KG1 (cell line): ENCODE measurements at places on chromosomes 1 and 21.

DNA sequence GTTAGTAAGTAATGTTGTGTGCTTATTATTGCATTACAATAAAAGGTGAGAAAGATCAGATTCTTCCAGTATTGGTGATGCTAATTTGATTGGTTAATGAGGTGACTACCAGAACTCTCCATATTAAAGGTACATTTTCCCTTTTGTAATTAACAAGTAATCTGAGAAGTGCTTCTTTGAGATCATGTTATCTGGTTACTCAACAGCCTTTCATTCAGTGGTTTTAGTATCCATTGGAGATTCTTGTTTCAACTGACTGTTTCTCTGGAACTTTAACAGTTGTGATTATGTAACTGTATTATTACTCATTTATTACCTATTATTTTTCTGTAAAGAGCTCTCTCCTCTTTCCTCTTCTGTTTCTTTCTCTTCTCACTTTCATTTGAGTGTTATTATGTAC lies 86.7 kb downstream of the PEX14 start:
- no peak for DNase-seq

- DNase-seq, result no peak
These were observed 52.4 kb upstream of the BCL10 start for GRCh38 chr1:85328713-85329397.

- no peak for DNase-seq
These were observed 203.6 kb upstream of the GRIK3 start for GRCh38 chr1:37237948-37238347.

DNA sequence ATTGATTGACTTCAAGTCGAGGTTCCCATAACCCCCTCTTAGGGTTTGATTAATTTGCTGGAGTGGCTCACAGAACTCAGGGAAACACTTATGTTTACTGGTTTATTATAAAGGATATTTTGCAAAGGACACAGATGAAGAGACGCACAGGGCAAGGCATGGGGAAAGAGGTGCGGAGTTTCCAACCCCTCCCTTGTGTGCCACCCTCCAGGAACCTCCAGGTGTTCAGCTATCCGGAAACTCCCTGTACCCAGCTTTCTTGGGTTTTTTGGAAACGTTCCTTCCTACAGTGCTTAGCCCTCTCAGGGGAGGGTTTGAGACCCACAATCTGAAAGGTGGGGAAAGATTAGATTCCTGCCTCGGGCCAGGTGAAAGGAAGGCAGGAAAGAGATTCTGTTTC lies 48.2 kb downstream of the UCK2 start:
- DNase-seq, result no peak

DNA sequence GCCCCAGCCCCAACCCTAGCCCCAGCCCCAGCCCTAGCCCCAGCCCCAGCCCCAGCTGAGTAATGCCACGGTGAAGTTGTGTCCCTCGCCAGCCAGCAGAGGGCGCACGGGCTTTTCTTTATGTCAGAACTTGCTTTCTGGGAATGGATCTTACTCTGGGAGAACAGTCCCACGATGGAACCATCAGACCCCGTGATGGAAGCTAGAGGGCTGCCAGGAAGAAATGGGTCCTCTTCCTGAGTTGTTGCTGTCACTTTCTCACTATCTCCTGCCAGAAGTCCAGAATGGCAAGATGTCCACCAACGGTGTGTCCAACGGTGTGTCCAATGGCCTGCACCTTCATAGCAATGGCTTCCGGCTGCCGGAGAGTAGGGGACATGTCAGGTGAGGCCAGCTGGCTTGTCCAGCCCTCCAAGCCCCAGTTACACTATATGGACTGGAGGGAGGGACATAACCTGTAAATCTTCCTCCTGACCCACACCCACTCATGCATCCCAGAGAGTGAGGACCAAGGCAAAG lies 25.1 kb upstream of the TMEM222 start:
- peak; percentile 31 for DNase-seq

- no peak for DNase-seq
These were observed 105.1 kb downstream of the BEND5 start for GRCh38 chr1:48671578-48671977.

DNA sequence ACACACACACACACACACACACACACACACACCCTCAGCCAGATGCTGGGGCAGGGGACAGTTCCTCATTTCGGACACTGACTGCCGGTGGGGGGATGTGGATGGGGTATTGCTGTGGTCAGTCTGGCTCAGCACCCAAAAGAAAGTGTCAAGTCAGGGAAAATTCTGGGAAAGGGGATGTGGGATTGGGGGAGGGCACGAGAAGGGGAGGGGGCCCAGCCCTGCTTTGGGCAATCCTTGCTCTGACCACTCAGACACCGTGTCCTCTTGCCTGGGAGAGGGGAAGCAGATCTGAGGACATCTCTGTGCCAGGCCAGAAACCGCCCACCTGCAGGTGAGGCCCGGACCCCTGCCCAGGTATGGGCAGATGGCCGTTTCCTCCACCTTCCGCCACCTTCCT lies at the start of gene C1QC:
C1QC (plus strand) TSS at position 253 of the 400 bp plus-strand sequence. CDS start 391 bp downstream, outside the sequence.
- no peak for DNase-seq

DNA sequence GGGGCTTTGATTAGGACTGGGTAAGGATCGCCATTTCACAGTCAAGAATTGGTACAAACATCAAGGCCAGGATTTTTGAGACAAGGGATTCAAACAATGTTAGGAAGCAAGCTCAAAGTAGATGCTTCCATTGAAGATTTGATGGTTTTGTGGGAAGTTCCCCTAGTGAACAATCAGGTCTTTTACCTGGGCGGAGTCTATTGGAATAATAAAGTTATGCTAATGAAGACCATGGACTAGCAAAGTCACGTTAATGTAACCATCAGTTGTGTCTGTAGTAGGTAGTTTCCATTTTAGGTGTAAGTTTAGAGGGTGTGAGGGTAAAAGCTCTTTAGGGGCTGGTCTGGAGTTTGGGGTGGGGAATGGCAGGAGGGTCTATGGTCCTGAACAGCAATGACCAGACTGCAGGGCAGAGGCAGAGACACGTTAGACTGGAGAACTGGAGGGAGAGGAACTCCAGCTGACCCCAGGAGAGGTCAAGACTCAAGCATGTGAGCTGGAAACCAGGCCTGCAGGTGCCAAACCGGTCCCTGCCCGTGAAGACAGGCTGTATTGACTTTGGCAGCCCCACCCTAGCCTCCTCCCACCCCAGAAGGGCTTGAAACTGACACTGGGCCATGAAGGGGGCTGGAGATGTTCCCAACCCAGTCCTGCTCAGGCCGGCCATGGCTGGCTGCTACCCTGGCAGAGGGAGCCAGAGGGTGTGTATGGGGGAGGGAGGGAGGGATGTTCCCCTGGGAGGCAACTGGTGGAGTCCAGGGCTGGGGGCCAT lies 36.0 kb upstream of the GPR37L1 start:
- DNase-seq, result no peak

DNA sequence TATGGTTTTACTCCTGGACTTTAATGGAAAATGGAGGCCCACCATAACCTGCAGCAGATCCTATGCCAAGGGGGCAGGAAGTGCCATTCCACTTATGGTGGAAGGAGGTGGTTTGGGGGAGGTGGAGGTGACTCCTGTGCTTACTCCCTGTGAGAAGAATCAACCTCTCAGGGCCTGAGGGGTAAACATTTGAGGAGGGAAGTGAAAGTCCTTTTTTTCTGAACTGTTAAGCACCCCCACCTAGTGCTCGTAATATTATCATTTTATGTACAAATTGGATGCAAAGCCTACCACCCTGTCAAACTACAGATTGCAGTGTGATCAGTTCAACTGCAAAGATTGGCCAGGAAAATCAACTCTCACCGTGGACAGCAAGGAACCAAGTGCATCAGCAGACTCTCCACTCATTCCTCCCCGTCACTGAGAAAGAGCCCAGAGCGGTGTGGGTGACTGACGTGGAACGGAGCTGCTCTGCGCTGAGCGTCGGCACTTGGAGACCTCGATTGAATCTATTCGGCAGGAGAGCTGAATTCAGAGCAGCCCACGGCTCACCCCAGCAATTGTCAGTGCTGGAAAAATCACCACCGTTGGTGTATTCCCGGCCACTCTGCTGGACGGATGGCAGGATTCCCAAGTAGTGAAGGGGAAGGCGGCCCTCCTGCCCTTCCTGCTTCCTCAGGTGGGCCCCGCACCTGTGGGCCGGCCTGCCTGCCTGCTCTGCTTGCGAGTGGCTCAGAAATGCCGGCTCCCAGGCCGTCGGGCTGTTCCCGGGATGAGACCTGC lies 46.8 kb upstream of the COX20 start:
- DNase-seq, result no peak
